ENCODE measurements at places on chromosomes 5 and 9.

- H3K27ac ChIP-seq = no peak overlapping the region
- H3K4me1 ChIP-seq = peaks cover 18% of the 10 kb centered on the region
- no peaks in the 10 kb centered on the region for H3K27me3 ChIP-seq
- no peak overlapping the region for H3K4me3 ChIP-seq
These were observed 90.4 kb downstream of the MVB12B start for GRCh38 chr9:126417043-126417442.

DNA sequence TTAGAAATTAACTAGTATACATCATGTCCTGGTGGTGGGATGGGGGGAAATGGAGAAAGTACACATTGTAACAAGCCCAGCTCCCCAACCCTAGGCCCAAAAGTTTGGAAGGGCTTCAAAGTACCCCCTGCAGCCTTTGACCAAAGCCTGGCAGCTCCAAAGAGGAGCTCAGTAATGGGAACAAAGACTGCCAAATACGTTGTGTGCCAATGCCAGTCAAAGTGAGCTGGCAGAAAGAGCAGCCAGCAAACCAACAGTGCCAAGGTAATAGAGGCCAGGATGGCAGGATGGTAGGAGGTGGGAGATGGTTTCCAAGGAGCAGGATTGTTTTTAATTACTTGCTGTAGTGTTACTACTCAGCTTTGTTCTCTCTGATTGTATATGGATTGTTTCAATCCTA is 248.3 kb downstream of the COX7C start:
- no peaks in the 10 kb centered on the region for H3K27me3 ChIP-seq
- no peak for DNase-seq
- no peak overlapping the region for H3K4me3 ChIP-seq
- H3K4me1 ChIP-seq = no peaks in the 10 kb centered on the region

GRCh38 chr5:80623999-80624398 is 30.5 kb upstream of the MSH3 start:
- H3K4me1 ChIP-seq = no peaks in the 10 kb centered on the region
- no peak for DNase-seq
- H3K27me3 ChIP-seq = no peaks in the 10 kb centered on the region
- H3K36me3 ChIP-seq = no peaks in the 10 kb centered on the region

DNA sequence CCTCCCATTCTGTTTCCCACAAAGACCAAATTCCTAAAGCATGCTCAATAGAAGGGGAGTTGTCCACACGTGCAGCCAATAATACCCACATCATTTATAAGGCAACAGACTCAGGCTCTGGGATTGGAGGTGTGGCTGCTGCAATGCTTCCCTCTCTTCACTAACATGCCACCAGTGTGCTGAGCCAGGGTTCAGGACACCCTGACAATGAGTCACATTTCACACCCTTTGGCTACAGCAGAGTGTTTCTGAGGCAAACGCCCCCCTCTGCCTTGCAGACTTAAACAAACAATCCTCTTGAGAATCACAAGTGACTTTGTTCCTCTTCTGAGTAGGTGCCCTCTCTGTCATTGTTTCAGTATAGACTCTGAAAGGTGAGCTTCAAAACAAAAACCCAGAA is 189.3 kb upstream of the TLE4 start:
- no peak overlapping the region for H3K27ac ChIP-seq
- no peak overlapping the region for H3K4me3 ChIP-seq
- H3K36me3 ChIP-seq = no peaks in the 10 kb centered on the region
- peak; percentile 4 for DNase-seq
- H3K27me3 ChIP-seq = no peaks in the 10 kb centered on the region

GRCh38 chr9:1458503-1458902 is 408.3 kb downstream of the DMRT2 start:
- no peaks in the 10 kb centered on the region for H3K36me3 ChIP-seq
- no peak overlapping the region for H3K27ac ChIP-seq
- H3K4me3 ChIP-seq = no peak overlapping the region
- DNase-seq = no peak
- no peaks in the 10 kb centered on the region for H3K27me3 ChIP-seq
